AG09309 (cell line): ENCODE measurements at places on chromosomes 5 and 9.

- DNase-seq = no peak
Measured at GRCh38 chr5:114416254-114416653, 54.4 kb downstream of the KCNN2 start.

- DNase-seq = no peak
Measured at GRCh38 chr9:126607731-126608130, 6.0 kb upstream of the LMX1B start.

- no peak for DNase-seq
Measured at GRCh38 chr5:3139499-3139931, 388.0 kb upstream of the IRX2 start.

GRCh38 chr5:42005561-42006153 is 80.6 kb downstream of the FBXO4 start:
- DNase-seq = no peak

DNA sequence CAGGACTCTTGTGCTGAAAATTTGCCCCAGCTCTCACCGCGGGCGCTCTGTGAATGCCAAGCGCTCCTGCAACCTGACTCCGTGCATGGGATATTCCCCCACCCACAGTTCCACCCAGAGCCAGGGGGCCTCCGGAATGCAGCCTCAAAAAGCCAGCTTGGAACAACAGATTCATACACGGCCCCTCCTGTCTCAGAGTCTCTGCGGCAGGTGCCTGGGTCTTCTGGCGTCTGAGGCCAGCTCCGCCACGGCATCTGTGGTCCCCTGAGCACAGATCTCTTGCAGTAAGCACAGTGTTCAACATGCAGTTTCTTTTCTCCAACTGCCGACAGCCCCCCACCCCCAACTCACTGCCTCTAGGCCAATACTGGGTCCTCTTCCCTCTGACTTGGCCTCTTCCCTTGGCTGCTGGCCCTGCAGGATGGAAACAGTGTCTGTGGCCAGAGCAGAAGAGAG is 355.7 kb upstream of the IRX2 start:
- no peak for DNase-seq

DNA sequence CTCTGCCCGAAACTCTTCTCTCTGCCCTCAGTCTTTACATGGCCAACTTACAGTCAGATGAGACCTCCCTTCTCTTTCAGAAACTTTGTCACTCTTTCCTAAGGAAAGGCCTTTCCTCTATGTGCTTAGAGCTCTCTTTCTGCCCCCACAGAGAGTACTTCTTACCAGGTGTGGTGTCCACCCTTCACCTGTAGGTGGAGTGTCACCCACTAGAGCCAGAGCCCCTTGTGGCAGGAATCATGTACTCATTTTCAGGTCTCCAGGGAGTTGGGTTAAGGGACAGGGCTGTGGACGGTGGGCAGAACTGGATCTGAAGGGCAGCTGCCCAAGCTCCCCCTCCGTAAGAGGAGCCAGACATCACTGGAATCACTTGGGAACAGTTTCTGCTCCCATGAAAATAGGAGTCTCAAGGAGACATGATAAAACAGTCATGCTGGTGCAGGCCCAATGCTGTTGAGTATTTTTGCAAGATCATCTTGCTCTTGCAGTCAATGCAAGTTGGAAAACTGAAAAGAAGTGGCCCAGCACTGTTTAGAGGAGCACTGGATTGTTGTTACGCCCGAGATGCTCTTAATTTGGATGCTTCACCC is 436.7 kb downstream of the ZSWIM6 start:
- DNase-seq = no peak

DNA sequence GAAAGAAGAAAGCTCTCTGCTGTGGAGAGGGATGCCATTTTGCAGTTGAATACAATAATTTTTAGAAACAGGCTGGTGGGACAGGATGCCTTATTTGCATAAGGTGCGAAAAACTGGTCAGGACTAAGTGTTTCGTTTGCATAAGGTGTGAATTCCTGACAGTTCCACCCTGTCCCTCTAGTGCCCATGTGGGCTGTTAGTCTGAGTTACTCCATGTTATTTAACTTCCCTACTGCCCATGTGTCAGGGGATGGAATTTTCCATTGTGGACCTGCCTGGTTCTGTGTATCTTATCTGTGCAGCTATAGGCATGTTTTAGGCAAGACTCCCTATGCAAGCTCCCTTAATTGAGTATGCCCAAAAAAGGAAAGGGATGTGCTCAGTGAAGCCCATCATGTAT is 35.3 kb upstream of the NFIL3 start:
- no peak for DNase-seq

DNA sequence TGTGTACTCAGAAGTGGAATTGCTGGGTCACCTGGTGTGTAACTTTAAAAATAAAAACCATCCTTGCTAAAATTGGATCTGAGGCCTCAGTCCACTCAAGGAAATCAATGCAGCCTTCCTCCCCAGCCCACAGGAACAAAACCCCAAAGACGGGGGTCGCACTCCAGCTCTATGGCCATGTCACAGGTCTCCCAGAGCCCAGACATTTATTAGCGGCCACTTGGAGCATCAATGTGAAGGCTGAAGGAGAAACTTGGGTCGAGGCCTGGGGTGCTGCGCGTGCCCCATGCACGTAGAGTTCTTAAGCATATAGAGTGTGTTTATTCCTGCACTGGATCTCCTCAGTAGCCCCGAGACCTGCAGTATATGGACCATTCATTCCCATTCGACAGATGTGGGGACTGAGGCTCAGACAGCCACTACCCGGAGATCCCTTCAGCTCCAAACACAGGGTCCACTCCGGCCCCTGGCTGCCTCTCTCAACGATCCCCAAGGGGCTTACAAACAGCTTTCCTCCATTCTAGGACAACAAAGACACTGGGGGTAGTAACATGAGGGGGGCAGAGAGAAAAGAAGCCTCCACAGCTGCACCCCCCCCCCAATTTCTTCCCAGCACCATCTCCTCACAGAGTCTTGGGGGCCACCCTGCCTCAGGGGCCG is 14.3 kb upstream of the OLFM1 start:
- no peak for DNase-seq

DNA sequence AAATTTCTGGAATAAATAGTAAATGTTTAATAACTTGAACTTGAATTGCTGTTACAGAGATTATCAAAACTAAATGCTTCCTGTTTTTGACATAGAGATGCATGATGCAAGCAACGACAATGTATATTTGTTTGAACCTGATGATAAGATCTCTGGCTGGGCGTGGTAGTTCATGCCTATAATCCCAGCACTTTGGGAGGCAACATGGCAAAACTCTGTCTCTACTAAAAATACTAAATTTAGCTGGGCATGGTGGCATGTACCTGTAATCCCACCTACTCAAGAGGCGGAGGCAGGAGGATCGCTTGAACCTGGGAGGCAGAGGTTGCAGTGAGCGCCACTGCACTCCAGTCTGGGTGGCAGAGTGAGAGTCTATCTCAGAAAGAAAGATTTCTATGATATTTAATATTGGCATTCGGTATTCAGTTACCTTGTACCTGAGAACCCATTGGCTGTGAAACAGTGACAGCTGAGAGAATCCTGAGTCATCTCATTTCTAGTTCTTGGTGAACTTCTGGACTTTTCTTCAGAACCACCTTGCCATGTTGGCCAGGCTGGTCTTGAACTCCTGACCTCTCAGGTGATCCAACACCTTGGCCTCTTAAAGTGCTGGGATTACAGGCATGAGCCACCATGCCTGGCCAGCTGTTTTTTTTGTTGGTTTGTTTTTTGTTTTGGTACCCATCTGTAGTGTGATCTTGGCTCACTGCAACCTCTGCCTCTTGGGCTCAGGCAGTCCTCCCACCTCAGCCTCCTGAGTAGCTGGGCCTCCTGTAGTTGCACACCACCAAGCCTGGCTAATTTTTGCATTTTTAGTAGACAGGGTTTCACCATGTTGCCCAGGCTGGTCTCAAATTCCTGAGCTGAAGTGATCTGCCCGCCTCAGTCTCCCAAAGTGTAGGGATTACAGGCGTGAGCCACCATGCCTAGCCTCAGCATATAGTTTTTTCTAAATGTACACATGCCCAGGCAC is 10.0 kb upstream of the FGF18 start:
- no peak for DNase-seq

GRCh38 chr9:131275332-131276093 is 797 bp downstream of the FAM78A start:
- DNase-seq = no peak

DNA sequence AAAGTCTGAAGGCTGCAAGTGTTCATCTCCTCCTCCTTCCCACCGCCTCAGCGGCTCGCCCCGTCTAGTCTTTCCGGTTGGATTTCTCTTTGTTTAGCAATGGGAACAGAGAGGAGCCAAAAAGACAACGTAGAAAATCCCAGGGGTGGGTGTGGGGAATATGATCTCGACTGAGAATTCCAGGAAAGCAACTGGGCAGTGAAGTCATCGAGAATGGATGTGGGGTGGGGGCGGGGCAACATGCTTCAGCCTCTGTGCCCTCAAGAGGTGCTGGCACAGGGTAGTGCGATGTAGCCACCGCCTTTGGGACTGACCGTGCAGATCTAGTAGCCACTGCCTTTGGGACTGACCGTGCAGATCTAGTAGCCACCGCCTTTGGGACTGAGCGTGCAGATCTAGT is 12.9 kb downstream of the MSX2 start:
- DNase-seq = no peak

DNA sequence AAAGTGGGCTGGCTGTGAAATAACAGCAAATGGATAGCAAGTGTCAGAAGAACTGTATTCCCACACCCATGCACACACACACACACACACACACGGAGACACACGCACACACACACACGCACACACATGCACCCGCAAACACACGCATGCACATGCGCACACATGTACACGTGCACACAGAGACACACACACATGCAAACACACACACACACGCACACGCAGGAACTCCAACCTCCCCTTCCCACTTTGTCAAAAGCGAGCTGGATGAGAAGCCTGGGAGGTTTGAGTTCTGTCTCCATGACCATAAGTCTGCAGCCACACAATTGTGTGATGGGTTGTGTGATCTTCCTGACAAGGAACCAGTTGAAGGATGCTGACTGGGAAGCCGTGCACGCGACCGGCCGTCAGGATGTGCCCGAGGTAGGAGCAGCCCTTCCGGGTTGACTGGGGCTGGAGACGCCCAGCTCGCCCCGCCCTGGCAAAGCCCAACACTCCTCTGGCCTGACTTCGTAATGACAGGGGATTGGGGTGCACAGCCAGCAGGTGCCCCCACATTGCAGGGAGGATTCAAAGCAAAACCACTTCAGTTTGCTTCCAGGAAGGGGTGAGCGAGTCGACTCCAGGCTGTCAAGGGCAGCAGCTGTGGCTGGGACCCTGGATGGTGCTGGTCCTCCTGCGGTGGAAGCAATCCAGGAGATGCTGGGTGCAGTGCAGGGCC is 29.3 kb upstream of the NKD2 start:
- DNase-seq = no peak

- no peak for DNase-seq
Measured at GRCh38 chr5:9467199-9468059, 78.4 kb downstream of the SEMA5A start.

GRCh38 chr5:67047160-67047559 is 149.4 kb downstream of the CD180 start:
- DNase-seq = no peak

DNA sequence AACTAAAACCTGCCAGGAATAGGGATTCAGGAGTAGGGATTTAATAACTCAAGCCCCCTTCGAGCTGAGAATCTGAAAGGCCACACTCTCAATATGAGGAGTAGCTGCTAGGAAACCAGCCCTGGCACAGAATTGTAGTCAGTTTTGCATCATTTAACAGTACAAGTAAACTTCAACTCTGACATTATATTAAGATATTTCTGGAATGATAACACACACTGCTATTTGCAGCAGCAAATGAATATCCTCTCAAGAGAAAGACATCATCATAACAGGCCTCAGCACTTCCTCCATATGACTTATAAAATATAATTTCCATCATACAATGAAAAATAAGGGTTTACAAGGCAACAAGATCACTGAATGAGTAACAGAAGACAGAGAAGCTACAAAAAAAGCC is 138.2 kb upstream of the RFX3 start:
- DNase-seq = no peak

DNA sequence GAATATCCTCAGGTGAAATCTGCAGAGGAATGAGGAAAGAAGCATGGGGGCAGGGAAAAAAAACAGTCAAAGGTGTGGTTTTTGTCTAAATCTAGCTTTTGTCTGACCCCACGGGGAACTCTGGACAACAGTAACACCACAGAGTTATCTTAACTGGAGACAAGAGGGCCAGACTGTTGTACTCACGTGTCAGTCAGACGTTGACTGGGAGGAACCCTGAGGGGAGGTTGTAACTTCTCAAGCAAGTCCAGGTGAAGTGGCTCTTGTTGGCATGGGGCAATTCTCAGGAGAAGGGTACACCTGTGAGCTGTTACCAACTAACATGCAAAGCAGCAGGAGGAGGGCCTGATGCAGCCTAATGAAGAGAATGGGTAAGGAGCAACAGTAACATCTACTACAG is 44.1 kb upstream of the SHISAL2B start:
- no peak for DNase-seq

- DNase-seq = no peak
Measured at GRCh38 chr5:10214041-10214440, 35.6 kb downstream of the ATPSCKMT start.

GRCh38 chr5:110413856-110414255 is 312.6 kb downstream of the TMEM232 start:
- DNase-seq = no peak

- no peak for DNase-seq
Measured at GRCh38 chr5:176560364-176560763, 11.2 kb downstream of the CDHR2 start.

DNA sequence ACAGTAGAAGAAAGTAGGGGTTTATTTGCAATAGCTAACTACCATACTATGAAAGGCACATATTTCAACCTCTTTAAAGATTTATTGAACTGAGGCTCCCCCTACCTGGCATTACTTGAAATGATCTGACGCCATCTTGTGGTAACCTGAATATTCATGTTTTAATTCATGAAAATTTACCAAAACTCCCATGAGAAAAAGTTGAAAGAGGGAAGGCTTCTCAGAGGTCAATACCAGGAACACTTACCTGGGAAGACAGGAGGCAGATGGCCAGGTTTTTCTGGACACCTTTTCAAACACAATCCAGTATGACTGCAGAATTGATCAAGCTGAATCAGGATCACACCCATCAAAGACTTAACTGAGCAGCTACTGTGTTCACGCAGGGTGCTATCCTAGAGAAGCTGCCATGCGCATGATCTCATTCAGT is 9.4 kb downstream of the PRELID2 start:
- no peak for DNase-seq

DNA sequence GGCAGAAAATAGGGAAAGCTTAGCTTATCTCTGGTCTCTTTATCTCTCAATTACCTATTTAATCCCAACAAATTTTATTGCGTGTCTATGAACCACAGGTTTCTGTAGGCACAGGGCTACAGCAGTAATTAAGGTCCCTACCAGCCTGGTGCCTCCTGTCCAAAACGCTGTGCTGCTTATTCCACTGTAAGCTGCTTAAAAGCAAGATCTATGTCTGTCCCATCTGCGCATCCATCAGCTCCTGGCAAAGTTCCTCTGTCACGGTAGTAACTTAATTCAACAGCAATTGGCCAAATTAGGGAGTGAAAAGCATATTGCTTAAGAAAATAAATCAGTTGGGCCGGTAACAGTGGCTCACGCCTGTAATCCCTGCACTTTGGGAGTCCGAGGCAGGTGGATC is 235.8 kb upstream of the VLDLR start:
- no peak for DNase-seq
